A673 (cell line): ENCODE measurements at places on chromosomes 3 and 15. TPM values are rescaled to one million over a fixed set of nuclear protein-coding genes. Genes with fewer than 3 reads are reported as not detected.

DNA sequence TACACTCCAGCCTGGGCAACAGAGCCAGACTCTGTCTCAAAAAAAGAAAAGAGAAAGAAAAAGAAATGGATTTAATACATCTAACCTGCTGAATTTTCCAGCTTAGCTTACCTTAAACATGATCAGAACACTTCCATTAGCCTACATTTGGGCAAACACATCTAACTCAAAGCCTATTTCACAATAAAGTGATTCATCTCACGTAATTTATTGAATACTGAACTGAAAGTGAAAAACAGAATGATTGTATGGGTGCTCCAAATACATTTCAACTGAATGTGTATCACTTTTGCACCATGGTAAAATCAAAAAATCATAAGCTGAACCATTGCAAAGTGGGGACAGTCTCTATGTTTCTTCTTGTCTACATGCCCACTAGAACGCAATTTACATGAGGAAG lies 9.0 kb downstream of the PIK3R4 start:
- no peak for DNase-seq

Gene ARL8B
- total RNA-seq = 44.7 and 54.0 TPM in 2 replicates

- no peak for DNase-seq
Observed at GRCh38 chr3:48219543-48219942, 3.8 kb upstream of the CAMP start.

GRCh38 chr15:88605189-88606069 lies 15.7 kb upstream of the AEN start:
- peak; percentile 63 for DNase-seq

- DNase-seq = no peak
Observed at GRCh38 chr3:192068464-192069254, 607.7 kb downstream of the PYDC2 start.

DNA sequence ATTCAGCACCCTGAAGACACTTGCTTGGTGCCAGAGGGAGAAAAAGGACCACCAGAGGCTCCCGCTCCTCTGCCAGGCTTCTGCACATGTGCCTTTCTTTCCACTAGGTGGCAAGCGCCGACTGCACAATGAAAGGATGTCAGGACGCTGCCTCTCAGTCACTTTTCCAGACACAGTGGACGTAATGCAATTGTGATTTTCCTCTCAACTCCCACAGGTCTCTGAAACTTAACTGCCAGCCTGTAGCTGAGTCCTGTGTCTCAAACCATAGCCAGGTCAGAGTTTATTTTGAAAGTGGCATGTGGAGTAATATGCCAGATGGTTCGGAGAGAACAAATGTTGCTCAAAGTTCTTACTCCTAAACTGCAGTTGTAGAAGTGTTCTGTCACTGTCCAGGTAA lies 162.9 kb downstream of the ITPR1 start:
- peak; percentile 82 for DNase-seq
